ENCODE measurements at places on chromosomes 7 and 10.

DNA sequence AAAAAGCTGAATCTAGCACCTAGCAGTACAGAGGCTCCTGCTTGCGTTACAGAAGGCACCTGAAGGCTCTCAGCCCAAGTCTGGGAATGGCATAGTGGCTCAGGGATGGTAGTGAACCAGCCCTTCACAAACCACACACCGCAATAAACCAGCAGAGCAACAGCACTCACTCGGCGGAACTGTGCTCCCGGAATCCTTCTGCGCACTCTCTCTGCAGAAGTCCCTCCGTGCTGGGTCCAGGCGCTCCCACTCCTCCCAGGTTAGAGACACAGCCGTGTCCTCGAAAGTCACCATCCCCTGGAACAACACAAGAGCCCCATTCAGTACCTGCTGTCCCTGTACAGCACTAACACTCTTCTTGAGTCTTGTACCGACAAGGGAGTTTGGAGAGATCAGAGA is 1.5 kb downstream of the ZNF394 start:
- no peak for DNase-seq

- no peak for DNase-seq
These were observed 19.1 kb downstream of the ZNRF2 start for GRCh38 chr7:30303312-30304039.

GRCh38 chr7:85710960-85711359 is 524.1 kb upstream of the SEMA3D start:
- DNase-seq: no peak

DNA sequence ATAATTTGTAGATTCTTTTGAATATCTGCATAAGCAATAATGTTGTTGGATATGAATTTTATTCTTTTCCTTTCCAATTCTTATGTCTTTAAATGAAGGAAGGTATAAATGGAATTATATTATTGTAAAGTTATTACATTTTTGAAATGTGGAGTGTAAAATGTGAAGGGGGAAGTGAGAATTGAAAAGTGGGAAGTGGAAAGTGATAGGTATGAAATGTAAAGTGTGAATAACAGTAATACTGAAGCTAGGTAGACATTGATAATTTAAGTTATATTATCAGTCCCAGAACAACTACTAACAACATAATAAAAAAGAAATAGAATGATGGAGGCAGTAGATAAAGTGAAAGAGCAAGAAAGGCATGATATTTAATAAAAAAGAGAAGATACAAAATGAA is 39.7 kb upstream of the HYAL4 start:
- no peak for DNase-seq

DNA sequence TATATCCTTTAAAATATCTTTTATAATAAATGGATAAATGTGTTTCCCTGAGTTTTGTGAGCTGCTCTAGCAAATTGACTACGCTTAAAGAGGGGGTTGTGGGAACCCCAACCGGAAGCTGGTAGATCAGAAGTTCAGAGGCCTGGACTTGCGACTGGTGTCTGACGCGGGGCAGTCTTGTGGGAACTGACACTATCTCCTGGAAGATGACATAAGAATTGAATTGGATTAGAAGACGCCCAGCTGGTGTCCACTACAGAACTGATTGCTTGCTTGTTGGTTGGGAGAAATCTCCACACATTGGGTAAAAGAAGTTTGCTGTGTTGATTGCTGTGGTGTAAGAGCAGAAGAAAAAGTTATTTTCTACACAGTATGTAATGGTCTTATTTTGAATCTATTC is 51.1 kb upstream of the AHR start:
- DNase-seq: no peak

DNA sequence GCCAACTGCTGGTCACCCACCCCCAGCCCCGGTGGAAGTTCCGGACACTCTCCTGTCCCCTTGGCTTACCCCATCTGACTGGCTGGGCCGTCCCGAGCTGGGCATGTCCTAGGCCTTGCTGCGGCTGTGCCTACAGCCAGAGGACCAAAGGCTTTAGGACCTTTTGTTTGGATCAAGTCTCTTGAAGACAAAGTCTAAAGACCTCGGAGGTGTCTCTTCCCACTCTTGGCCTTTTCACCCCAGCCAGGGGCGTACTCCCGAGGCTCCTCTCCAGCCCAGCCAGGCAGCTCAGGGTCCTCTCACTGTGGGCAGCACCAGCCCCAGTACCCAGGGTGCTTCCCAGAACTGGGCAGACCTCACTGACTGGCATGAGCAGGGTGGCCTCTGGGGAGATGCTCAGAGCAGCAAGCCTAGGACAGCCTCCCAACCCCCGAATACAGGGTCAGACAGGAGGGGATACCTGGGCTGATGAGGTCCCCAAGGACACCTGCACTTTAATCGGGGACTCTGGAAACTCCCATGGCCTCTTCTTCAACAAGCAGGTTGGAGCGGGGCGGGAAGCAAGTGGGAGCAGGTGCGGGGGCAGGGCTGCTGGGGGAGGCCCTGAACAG is 2.7 kb upstream of the PWWP2B start:
- no peak for DNase-seq

- no peak for DNase-seq
These were observed 5.6 kb downstream of the MORN4 start for GRCh38 chr10:97627731-97628130.

DNA sequence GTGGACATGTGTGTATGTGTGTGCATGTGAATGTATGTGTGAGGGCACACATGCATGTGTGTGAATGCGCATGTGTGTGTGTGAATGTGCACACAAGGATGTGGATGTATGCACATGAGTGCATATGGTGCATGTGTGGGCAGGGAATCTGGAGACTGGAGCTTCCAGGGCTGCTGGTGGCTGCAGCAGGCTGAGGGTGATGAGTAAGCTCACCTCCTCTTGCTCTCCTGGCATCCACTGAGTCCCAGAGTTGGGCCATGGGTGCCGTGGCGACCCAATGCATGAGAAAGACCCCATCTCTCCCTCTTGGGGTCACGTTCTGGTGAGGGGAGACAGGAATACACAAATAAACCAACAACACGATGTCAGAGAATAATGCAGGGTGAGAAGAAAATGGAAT is 33.3 kb upstream of the COL13A1 start:
- DNase-seq: no peak

DNA sequence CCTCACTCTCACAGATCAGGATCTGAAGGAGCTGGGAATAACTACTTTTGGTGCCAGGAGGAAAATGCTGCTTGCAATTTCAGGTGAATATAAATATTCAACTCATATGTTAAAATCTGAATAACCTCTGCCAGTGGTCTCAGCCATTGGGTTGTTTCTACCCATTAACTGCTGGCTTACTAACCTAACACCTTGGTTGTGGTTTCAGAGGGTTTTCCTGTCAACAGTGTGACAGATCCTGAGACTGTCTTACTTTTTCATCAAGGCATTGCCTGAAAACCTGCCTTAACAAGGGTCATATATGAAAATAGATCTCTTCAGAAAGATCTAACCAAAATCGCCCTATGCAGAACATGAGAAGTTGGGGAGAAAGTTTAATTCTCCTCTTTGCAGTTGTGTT is 307.7 kb downstream of the BICC1 start:
- DNase-seq: no peak

DNA sequence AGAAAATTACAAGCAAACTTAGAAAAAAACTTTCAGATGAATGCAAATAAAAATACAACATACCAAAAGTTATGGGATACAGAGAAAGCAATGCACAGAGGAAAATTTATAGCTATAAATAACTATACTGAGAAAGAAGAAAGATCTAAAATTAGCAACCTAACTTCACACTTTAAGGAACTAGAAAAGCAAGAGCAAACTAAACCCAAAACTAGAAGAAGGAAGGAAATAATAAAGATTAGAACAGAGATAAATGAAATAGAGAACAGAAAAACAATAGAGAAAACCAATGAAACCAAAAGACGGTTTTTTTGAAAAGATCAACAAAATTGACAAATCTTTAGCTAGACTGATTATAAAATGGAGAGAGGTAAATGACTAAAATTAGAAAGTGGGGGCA is 9.6 kb upstream of the STRA8 start:
- DNase-seq: no peak

- no peak for DNase-seq
These were observed 227.7 kb downstream of the FANK1 start for GRCh38 chr10:126124046-126124445.

GRCh38 chr10:86900955-86901354 is 56.5 kb downstream of the MMRN2 start:
- no peak for DNase-seq

- DNase-seq: no peak
These were observed 88.8 kb downstream of the SLC25A13 start for GRCh38 chr7:96233084-96233483.

- DNase-seq: no peak
These were observed 32.3 kb downstream of the CAMK1D start for GRCh38 chr10:12381536-12382156.

- DNase-seq: no peak
These were observed 22.7 kb downstream of the BET1 start for GRCh38 chr7:93981480-93981874.
